Fibroblast of lung (primary cell): ENCODE measurements at places on chromosomes 1 and 21. TPM values are rescaled to one million over a fixed set of nuclear protein-coding genes. Genes with fewer than 3 reads are reported as not detected.

The LAMB3 gene
- total RNA-seq: 12.1 and 23.3 TPM in 2 replicates

GRCh38 chr1:100266741-100267140, 725 bp downstream of the RTCA start:
- peak overlapping the region; percentile 100 for H3K4me3 ChIP-seq
- H3K36me3 ChIP-seq: peaks cover 13% of the 10 kb centered on the region
- peaks cover 4% of the 10 kb centered on the region for H3K4me1 ChIP-seq
- peak overlapping the region; percentile 86 for H3K27ac ChIP-seq

GRCh38 chr1:217983051-217983375, 302.1 kb upstream of the RRP15 start:
- no peak overlapping the region for H3K27ac ChIP-seq
- no peaks in the 10 kb centered on the region for H3K27me3 ChIP-seq
- DNase-seq: no peak
- H3K4me3 ChIP-seq: no peak overlapping the region
- H3K36me3 ChIP-seq: no peaks in the 10 kb centered on the region

The CYB561D1 gene
- total RNA-seq: 5.1 and 6.6 TPM in 2 replicates

The SH2D5 gene
- total RNA-seq: 2.3 and 5.0 TPM in 2 replicates

DNA sequence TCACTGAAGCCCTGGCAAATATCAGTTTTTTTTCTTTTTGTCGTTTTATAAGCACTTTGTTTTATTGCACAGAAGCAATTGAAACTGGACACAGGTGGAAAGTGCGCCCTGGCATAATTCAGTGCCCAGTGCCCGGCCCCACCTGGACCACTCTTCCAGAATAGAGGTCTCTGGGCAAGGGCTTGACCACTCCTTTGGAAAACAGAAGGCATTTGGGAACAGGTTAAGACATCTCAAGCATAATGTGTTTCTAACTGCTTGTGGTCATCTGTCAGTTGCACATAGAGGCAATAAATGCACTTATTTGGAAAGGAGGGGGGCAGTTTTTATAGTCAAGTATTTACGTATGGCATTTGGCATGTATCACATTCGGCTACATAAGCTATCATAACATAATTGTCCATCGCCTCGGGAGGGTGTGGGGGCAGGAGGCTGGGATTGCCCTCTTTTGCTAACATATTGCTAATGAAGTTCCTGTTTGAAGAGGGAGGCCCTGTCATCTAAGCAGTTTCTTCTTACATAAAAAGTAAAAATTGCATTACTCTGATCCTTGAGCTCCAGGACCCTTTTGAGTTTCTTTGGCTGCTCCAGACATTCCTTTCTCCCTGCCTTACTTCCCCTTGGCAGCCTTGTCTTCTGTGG, 14.7 kb upstream of the CD2 start:
- H3K27me3 ChIP-seq: no peaks in the 10 kb centered on the region
- no peaks in the 10 kb centered on the region for H3K4me1 ChIP-seq
- DNase-seq: no peak

- no peaks in the 10 kb centered on the region for H3K36me3 ChIP-seq
- no peak for DNase-seq
- H3K4me1 ChIP-seq: peaks cover 7% of the 10 kb centered on the region
Measured at GRCh38 chr21:38307771-38308531, 51.2 kb downstream of the KCNJ15 start.

- peaks cover 12% of the 10 kb centered on the region for H3K36me3 ChIP-seq
- peak overlapping the region; percentile 69 for H3K27ac ChIP-seq
- peaks cover 6% of the 10 kb centered on the region for H3K4me1 ChIP-seq
- no peak overlapping the region for H3K4me3 ChIP-seq
- DNase-seq: peak; percentile 44
Measured at GRCh38 chr1:155913969-155914757, 3.0 kb upstream of the RIT1 start.

DNA sequence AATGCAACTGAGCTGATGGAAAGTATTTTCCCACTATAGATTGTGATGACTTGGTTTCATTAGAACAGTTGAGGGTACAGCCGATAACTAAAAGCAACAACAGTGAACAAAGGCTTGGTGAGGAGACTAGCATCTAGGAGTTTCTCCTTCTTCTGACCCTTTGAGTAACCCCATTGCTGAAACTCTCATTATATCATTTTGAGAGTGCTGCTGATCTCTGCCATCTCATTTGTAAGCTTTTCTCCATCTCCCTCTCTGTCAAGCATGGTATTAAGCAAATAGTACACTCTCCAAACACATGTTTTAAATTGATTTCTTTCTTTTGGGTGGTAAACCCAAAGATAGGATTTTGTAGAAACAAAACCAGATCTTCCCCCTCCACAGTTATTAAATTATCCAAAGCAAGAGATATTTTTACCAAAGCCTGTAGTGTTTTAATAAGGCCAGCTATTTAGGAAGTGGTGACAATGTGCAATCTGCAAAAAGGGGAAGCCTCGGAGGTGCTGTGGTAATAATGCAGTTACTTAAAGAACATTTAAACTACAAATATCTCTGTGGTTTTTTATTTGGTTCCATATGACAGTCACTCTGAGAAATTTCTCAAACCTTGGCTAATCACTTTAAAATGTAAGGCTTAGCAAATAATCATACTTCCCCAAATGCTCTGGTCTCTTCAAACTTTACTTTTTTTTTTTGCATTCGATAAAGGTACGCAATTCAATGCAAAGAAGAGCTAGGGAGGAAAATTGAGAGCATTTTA, 287.5 kb downstream of the HLX start:
- no peaks in the 10 kb centered on the region for H3K36me3 ChIP-seq
- H3K4me3 ChIP-seq: no peak overlapping the region
- H3K27ac ChIP-seq: no peak overlapping the region

DNA sequence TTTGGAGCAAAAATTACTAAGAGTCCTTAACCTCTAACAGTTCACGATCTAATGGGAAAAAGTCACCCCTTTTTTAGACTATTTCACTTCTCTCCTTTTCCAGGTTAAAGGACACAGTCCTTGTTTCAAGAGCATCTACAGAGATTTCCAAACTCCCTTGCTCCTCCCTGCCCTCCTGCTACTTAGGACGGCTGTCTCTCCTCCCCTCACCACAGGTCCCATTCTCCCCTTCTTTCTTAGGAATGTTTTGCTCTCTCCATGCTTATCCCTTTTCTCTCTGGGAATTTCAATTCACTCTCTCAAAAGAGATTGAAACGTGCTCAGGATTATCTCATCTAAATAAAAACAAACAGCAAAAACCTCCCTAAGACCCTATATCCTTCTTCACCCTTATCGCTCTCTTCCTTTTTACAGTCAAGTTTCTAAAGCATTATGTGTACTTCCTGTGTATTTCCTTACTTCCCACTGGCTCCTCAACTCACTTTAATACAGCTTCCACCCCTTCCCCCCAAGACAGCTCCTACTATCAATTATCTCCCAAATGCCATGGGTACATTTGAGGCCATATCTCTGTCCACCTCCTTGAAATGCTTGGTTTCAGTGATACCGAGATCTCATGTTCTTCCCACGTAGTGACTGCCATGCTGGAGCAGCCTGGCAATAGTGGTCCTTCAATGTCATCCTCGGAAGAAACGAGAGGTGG, 43.2 kb upstream of the ZNF281 start:
- H3K4me3 ChIP-seq: no peak overlapping the region
- no peaks in the 10 kb centered on the region for H3K36me3 ChIP-seq
- DNase-seq: no peak
- no peaks in the 10 kb centered on the region for H3K27me3 ChIP-seq
- H3K27ac ChIP-seq: no peak overlapping the region
- no peaks in the 10 kb centered on the region for H3K4me1 ChIP-seq

- no peak for DNase-seq
- H3K4me3 ChIP-seq: peak overlapping the region; percentile 30
- no peaks in the 10 kb centered on the region for H3K27me3 ChIP-seq
- H3K4me1 ChIP-seq: no peaks in the 10 kb centered on the region
Measured at GRCh38 chr1:174414203-174414602, 33.6 kb upstream of the GPR52 start.

GRCh38 chr1:41371630-41372599, 10.7 kb downstream of the FOXO6 start:
- no peak overlapping the region for H3K4me3 ChIP-seq
- DNase-seq: peak; percentile 28
- no peaks in the 10 kb centered on the region for H3K36me3 ChIP-seq
- H3K27me3 ChIP-seq: peaks cover 18% of the 10 kb centered on the region
- no peak overlapping the region for H3K27ac ChIP-seq

- no peaks in the 10 kb centered on the region for H3K4me1 ChIP-seq
- no peaks in the 10 kb centered on the region for H3K36me3 ChIP-seq
- DNase-seq: peak; percentile 99
- H3K4me3 ChIP-seq: no peak overlapping the region
- H3K27me3 ChIP-seq: no peaks in the 10 kb centered on the region
Measured at GRCh38 chr21:41112740-41113692, 54.9 kb upstream of the BACE2 start.

The CDA gene
- 0.50 TPM in 1 of 2 replicates, not detected in the other for total RNA-seq

- no peak overlapping the region for H3K4me3 ChIP-seq
- no peak for DNase-seq
- no peak overlapping the region for H3K27ac ChIP-seq
- peaks cover 3% of the 10 kb centered on the region for H3K27me3 ChIP-seq
- H3K36me3 ChIP-seq: no peaks in the 10 kb centered on the region
- no peaks in the 10 kb centered on the region for H3K4me1 ChIP-seq
Measured at GRCh38 chr1:40838980-40839942, 22.9 kb downstream of the CITED4 start.

The NID1 gene
- 29.1 and 29.3 TPM in 2 replicates for total RNA-seq

DNA sequence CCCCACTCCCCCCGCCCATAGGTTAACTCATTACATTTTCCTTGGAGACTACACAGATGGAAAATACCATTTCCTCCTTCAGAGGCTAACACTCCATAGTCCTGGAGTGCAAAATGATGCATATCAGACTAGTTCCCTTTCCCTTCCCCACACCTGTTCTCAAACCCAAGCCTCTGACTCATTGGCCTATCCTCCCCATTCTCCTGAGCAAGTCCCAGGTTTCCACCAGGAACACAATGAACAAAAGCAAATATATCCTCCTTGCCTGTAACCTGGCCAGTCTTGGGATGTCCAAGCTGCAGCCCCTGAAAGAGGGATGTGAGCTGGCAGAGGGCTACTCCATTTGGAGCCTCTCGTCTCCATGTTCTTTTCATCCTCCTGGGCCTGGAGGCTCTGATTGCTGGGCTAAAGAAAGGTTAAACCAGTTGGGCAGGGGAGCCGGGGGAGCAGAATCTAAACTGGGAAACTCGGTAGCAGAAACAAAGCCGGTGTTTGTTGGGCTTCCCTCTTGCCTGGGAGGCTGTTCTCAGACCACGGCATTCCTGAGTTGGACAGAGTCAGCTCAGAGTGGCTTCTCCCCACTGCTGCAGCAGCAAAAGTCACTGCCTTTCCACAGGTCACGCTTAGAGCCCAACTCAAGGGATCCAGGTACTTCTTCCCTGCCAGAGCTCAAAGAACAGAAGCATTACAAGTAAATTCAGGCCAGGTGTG, 13.9 kb downstream of the SSR2 start:
- peaks cover 20% of the 10 kb centered on the region for H3K36me3 ChIP-seq
- H3K4me1 ChIP-seq: no peaks in the 10 kb centered on the region
- H3K4me3 ChIP-seq: no peak overlapping the region

GRCh38 chr1:116909512-116910378, at the start of gene PTGFRN:
Gene PTGFRN, plus strand, starts transcription at chr1:116909916. Its CDS starts 288 bp downstream, at chr1:116910204.
- peak within 1 kb of the TSS; percentile 38 for H3K4me3 ChIP-seq
- H3K36me3 ChIP-seq: no peaks in the 10 kb centered on the region
- H3K4me1 ChIP-seq: no peaks in the 10 kb centered on the region
- DNase-seq: peak; percentile 74

The CELA3B gene
- total RNA-seq: not detected in 2 replicates

GRCh38 chr1:97017895-97018294, 296.3 kb downstream of the PTBP2 start:
- H3K36me3 ChIP-seq: no peaks in the 10 kb centered on the region
- no peak for DNase-seq
- no peaks in the 10 kb centered on the region for H3K27me3 ChIP-seq
- no peaks in the 10 kb centered on the region for H3K4me1 ChIP-seq
- no peak overlapping the region for H3K4me3 ChIP-seq
- H3K27ac ChIP-seq: no peak overlapping the region

The UBE2U gene
- not detected in 2 replicates for total RNA-seq

The ADORA1 gene
- total RNA-seq: 1.5 and 10.8 TPM in 2 replicates

The TRMT1L gene
- total RNA-seq: 22.3 and 26.4 TPM in 2 replicates

GRCh38 chr1:44044071-44044801, 13.0 kb upstream of the SLC6A9 start:
- peak; percentile 33 for DNase-seq
- no peaks in the 10 kb centered on the region for H3K36me3 ChIP-seq
- H3K27me3 ChIP-seq: no peaks in the 10 kb centered on the region
- H3K4me1 ChIP-seq: peaks cover 23% of the 10 kb centered on the region
